Right atrium auricular region (tissue), 2 donors: ENCODE measurements at places on chromosomes 6 and 20.

DNA sequence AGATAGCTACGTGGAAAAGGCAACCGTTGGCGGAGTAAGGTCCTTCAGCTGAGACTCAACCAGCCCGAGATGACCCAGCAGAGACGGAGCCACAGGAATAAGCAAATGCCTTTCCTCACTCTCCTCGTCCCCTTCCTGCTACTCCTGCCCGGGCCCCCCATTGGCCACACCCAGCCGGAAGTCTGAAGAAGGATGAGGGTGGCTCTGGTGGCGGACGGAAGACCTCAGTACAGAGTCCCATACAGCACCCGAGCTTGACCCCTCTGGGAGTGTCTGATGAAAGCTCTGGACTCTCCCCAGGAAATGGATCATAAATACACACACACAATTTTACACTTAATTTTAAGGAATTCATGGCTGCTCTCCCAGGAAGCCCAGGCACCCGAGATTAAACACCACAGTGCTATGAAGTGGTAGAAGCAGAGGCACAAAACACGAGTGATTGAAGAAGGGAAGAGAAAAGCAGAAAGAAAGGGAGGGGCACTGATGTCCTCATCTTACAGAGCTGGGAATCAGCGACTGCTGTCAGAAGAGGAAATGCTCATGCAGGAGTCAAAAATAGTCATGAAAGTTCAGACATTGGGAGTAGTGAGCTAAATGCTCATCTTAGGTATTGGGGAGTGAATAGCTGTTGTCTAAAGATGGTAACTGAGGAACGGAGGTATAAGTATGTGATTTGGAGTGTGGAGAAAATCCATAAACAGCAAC is 125.6 kb downstream of the BANF2 start:
- DNase-seq: no peak

GRCh38 chr6:148952147-148953035 is 205.6 kb downstream of the UST start:
- DNase-seq: no peak

- DNase-seq: no peak
Measured at GRCh38 chr6:105592329-105592728, 189.4 kb upstream of the PREP start.

DNA sequence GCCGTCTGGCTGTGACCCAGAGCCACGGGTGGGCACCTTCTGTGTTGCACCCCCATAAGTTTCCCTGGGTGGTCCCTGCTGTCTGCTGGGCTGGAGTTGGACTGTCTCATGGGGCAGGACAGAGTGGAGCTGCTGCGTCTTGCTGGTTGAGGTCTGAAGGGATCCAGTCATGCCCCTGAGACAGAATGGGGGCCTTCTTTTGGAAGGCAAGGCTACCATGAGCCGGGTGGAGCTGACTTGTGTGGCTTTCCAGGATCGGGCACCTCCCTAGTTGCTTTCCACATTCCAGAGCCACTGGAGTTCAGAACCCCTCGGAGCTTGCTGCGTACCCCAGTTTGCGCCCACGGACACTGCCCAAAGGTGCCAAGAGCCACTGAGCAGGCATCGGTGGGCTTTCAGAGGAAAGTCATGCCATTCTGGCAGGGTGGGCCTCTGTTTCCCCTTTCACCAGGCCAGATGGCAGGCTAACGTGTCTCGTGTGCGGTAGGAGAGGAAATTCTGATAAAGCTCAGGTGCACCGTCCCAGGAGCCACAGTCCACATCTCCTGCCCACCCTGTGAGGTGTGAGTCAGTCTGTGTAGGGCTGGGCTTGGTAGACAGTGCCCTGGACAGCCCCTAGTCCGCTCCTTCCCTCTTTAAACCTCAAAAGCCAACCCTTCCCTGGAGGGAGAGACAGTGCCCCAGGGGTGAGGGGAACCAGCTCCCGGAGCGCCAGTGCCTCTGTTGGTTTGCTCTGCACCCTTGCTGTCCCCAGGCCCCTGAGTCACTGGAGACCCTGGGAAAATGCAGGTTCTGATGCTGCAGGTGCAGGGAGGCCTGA is 125.3 kb downstream of the SYCP2 start:
- peak; percentile 36 for DNase-seq

DNA sequence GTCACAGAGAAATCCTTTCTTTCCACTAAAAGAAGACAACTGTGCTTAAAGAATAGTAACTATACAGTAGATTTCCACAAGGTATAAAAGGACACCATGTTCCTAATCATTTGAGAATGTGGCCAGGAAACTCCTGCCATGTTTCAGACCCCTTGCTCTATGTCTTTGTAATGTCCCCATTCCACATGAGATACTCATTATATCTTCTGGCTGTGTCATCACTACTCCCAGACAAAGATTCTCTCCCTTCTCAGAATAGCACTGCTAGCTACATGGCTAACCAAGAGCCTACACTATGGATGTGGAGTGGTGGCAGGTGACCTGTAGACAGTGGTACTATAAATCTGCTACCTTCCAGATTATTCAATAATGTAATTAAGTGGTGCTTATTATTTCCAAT is 218.1 kb upstream of the MCHR2 start:
- DNase-seq: no peak

DNA sequence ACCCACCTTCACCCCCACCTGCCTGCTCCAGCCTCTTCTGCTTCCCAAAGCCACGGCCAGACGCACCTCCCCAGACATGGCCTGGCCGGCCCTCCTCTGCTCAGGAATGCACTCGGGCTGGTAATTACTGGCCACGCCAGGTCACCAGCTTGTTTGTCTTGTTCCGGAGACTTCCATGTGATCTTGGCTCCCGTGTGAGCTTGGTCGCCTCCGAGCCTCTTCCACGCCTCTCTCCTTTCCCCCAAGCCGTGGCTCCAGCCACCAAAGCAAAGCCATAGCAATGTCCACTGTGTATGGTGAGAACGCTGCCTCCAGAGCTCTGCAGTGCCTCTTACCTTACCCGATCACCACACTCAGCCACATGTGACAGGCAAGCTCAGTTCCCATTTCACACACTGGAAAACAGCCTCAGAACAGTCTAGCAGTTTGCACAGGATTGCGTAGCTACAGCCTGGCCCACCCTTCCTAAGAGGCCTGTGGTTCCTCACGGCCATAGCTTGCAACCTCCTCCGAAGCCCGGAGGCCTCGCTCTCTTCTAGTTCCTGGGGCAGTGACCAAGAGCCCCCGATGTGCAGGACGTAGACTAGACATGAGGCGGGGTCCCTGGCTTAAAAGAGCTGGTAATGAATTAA is 48.1 kb upstream of the AFDN start:
- no peak for DNase-seq

DNA sequence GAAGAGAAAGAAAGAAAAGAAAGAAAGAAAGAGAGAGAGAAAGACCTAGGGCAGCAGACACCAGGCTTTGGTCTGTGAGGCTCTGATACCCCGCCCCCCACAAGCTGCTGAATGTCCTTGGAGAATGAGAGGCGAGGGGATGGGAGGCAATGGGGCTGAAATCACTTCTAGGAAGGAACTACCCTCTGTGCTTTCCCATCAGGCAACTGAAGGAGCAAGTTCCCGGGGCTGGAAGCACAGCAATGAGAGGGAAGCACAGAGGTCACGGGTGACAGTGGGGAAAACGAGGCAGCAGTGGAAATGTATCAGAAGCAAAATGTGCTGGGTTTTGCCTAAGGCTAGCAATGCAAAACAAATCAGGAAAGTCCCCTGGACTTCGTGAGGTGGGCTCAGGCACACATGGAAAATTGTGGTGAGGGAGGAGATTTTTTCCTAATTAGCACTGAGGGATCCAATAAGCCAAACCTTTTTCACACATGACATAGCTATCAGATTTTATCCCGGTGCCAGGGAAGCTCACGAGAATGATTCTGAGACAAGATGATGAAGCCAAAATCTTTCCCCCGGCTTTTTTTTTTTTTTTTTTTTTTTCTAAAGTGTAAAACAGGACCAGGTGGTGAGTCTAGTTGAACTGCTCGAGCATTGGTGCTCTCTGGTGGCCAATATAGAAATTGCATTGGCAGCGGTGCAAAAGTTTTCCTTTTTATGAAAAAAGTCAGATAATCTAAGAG is 16.8 kb upstream of the ARFGEF2 start:
- DNase-seq: no peak

DNA sequence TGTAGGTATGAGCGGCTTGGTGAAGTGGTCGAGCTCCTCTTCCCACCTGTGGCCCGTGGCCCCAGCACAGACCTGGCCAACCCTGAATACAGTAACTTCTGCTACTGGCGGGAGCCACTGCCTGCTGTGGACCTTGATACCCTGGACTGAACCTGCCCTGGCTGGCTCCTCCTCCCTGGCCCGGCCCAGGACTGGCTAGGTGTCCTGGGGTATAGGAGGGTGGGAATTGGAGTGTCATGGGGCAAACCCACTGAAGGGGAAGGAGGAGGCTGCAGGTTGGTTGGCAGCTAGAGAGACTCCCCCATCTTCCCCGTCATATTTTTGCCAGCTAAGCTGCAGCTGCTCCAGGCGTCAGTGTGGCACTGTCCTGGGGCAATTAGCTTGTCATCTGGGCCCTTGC is 7.9 kb downstream of the EMILIN3 start:
- no peak for DNase-seq

DNA sequence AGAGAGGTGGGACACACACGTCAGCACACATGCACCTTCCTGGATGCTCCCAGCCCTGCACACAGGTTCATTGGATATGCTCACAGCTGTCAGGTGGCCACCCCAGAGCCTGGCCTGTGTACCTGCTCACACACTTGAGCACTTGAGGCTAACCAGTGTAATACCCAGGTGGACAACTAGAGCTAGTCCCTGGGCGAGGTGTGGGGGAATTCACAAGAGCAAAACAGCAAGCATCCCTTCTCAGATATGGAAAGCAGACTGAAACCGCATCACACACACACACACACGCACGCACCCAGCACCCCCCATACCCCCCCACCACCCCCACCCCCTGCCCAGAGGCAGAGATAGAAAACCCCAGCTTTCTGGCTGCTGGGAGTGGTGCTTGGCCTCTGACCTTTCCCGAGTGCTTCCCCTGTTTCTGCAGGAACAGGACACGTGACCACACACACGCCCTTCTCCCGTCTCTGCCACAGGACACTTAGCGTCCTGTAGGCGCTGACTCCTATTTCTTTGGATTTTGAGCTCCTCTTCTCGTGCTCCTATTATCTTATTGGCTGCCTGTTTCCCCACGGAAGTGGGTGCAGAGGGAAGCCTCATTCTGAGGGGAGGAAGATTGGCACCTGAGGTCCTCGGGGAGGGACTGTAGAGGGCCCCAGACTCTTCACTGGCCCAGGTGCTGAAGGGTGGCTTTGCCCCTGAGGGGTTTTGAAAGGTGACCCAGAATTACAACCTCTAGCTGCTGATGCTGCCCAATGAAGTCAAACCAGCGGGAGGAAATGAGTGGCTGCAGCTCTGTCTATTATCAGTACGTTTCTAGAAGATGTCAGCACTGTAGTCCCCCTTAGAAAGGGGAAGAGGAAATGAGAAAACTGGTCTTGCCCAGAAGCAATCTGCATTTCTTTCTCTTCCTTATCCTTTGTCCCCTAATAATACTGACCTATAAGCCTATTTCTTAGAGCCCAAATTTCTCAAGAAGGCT is 65.8 kb downstream of the SYTL3 start:
- DNase-seq: no peak

DNA sequence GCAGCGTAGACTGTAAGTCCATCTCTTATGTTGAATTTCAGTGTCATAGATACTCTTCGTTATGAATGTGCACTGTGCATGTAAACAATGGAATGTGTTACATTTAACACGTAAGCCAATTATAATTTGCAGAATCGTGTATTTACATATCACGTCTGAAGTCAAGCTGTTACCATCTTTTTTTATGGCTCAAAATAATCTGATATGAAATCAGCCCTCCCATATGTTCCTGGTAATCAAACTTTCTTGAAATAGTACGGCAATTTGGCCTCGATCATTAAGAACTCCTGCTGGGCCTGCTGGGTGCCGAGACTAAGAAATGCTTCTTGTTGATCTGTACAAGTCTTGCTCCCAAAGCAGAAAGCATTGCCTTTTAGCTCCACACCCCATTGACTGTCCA is 89.6 kb upstream of the DOK5 start:
- DNase-seq: no peak

DNA sequence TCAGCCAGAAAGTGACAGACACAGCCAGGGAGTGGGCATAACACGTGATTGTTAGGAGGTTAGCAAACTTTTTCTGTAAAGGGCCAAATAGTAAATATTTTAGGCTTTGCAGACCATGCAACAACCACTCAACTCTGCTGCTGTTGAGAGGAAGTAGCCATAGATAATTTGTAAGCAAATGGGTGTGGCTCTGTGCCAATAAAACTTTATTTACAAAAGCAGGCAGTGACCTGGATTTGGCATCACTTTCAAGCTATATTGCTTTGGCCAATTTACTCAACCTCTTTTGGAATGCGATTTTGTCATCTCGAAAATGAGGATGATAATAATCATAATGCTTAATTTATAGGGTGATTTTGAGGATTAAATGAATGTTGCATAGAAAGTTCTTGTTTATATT is 152.6 kb downstream of the TSHZ2 start:
- DNase-seq: no peak

- no peak for DNase-seq
Measured at GRCh38 chr6:97586344-97586743, 303.3 kb upstream of the MMS22L start.

GRCh38 chr20:37723668-37724067 is 29.8 kb downstream of the CTNNBL1 start:
- no peak for DNase-seq

- no peak for DNase-seq
Measured at GRCh38 chr20:20971810-20972209, 134.3 kb downstream of the LINC00237 start.

DNA sequence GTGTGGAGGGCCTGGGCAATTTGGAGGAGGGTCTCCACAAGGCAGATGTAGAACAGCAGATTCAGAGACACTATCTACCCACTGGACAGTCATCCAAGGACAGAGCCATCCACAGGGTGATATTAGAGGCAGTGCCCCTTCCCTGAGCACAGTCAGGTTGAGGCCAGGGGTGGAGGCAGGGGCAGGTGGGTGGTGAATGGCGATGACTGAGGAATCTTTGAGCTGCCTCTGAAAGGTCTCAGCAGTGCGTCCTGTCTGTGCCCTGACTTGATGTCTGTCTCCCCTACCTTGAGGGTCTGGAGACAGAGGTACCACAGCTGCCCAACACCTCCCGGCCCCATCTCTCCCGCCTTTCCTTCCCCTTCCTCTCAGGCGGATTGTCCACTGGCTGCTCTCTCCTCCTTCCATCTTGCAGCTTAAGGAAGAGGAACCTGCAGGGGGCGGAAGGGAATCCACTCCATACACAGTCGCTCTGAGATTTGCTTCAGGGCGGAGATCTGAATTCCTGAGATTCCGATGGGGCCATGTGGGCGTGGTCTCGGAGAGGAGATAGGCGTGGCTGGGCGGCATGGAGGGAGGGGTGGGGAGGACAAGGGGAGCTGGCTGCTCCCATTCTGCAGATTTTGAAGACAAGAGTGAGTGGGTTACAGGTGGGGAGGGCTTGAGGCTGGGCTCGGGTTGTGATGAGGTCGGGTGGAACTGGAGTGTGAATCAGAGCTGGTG is 1.7 kb downstream of the MUCL3 start:
- peak; percentile 65 for DNase-seq

DNA sequence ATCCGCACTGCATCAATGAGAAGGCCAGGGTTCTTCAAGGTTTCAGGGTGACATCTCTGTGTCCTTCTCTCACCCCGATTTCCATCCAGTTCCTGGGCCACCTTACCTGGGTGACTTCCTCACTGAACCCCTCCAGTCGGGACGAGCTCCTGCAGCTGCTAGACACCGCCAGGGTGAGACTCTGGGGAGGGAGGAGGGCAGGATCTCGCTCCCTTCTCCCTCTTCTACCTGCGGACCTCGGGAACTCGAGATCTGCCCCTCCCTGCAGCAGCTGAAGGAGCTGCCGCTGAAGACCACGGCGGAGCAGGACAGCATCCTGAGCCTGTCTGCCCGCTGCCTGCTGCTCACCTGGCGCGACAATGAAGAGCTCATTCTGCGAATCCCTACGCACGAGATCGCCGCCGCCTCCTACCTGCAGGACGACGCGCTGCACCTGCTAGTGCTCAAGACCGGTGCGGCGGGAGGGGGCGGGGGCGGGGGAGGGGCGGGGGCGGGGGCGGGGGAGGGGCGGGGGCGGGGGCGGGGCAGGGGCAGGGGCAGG is 7.5 kb downstream of the CCM2L start:
- DNase-seq: no peak
